Stimulated activated CD8-positive, alpha-beta memory T cell treated with anti-CD3 and anti-CD28 coated beads, Interleukin-4, amount 100 ng/mL, for 4 hours (primary cell): ENCODE measurements at places on chromosomes 13 and 19.

GRCh38 chr19:46126086-46126580, 1.6 kb upstream of the IGFL3 start:
- DNase-seq: no peak

DNA sequence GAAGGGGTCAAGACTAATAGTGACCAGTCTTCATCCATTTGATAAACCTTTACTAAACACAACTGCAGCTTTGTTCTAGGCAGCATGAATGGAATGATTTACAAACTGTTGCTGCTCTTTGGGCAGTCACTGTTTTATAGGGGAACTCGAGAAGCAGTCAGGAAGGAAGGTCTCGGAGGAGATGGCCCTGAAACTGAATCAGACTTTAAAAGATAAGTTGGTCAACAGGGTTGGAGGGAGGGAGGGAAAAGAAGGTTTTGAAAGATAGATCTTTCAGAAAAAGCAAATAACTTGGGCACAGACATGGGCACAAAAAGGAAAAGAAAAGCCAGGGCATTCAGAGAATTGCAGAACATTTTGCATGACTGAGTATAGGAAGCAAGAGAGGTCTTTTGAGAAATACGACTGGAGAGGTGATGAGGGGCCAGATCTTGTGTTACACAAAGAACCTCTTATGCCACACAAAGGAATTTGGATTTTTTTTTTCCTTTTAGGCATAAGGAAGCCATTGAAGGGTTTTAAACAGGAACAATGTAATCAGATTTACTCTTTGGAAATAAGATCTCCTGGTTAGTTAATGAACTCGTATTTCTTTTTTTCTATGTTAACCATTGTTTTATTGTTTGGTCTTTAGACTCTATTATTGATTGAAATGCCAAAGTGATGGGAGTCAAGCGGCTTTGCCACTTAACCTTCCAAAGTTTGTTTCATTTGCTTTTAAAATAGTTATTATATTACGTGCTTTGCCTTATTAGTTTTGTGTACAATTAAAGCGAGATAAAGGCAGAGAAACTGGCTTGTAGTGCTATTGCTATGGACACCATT, 37.5 kb upstream of the SACS start:
- DNase-seq: no peak

DNA sequence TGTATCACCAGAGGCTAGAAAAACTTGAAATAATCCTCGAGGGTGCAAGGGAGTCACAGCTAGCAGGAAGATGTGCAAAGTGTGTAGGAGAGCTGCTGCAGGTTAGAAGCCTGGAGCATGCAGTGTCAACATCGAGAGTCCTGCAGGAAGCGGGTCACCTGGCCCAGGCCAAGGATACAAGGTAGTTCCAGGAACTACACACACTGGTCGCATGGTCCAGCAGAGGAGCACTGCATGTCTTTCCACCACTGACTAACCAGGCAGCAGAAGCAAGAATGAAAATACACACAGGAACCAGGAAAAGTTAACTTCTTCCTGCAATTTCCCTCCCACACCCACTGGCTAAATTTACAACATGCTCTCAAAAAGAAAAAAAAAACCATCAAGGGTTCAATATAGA, 36.0 kb upstream of the MIR17HG start:
- DNase-seq: no peak

GRCh38 chr19:40663695-40664692, 26.5 kb downstream of the NUMBL start:
- no peak for DNase-seq

DNA sequence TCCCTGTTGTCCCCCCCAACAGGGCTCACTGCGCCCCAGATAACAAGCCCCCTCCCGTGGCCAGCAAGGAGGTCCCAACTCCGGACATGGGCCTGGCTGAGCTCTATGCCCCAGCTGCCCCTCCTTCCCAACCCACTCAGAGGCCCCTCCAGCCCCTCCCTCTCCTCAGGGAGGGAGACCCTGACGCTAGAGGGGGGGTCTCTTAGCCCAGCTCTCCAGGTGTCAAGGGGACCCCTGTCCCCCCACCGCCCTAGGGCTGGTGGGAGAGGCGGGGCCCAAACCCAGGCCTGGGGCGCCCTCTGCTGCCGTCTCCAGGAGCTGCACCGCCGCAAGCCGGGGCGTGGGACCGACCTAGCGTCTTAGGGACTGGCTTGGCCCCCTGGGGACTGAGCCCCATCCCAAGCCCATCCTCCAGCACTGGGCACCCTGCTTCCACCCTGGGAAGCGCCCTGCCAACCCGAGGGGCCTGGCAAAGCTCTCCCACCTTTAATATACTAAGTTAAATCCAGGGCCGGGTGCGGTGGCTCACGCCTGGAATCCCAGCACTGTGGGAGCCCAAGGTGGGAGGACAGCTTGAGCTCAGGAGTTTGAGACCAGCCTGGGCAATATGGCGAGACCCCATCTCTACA, 1.4 kb downstream of the GRIN3B start:
- peak; percentile 62 for DNase-seq

GRCh38 chr19:35300339-35300649, 8.3 kb downstream of the MAG start:
- no peak for DNase-seq

- DNase-seq: no peak
These were observed 63.8 kb downstream of the VWA8 start for GRCh38 chr13:41897126-41897525.

DNA sequence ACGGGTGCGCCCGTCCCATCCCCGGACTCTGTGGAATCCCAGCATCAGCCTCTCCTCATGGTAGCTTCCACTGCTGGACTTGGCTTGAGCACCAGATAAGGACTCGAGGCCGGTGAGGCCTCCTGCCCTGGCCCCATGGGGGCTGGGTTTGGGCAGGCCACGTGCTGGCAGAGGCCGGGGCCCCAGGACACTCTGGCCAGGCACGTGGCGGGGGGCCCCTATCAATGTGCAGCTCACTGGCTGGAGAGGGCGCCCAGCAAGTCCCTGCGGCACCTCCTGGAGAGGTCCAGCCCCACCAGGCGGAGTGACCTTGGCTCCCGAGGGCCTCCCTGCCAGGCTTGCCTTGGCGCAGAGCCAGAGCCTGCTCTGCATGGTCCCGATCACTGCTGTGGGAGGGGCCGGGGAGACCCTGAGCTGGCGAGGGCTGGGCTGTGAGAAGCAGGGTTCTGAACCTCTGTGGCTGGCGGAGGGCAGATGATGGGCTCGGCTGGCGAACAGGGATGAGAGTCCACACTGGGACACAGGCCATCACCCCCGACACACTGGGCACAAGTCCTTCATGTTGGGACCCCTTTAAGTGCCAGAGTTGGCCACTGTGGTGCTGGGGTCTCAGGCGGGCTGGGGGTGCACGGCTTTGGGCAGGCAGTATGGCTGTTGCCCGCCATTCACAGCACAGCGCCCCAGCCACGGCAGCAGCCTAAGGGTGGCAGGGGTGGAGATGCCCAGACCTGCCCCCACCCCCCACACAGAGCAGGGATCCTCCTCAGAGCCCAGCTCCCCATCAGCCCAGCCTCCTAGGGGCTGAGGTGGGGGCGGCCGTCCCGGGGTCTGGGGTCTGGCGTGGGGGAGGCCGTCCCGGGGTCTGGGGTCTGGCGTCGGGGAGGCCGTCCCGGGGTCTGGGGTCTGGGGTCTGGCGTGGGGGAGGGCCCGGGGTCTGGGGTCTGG, 19.1 kb downstream of the CEBPG start:
- no peak for DNase-seq

DNA sequence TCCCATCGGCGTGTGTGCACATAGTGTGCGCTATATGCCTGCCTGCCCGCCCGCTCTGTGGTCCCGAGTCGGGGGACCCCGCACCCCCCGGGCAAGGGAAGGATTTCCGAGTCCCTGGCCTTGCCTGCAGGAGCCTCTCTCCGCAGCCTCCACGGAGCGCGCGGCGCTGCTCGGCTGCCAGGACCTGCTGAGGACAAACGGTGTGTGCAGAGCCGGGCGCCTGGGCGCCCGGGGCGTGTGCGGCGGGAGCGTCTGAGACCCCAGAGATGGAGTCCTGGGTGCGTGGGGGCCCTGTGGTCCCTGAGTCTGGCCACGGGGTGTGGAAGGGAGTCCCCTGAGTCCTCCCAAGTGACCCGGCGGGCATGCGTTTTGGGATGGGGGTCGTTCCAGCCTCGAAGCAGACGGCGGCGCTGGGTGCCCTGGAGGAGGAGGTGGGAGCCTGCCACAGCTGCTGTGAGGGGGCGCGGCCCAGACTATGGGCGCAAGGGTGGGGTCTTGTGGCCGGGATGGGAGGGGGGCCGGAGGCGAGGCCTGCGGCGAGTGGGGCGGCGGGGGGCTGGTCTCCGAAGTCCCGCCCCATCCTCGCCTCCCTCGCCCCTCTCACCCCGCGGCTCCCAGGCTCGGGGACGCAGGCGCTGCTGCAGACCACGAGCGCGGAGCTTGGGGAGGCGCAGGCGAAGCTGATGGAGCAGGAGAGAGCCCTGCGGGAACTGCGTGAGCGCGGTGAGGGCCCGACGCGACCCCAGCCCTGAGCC, 25.3 kb downstream of the CLEC4M start:
- no peak for DNase-seq

DNA sequence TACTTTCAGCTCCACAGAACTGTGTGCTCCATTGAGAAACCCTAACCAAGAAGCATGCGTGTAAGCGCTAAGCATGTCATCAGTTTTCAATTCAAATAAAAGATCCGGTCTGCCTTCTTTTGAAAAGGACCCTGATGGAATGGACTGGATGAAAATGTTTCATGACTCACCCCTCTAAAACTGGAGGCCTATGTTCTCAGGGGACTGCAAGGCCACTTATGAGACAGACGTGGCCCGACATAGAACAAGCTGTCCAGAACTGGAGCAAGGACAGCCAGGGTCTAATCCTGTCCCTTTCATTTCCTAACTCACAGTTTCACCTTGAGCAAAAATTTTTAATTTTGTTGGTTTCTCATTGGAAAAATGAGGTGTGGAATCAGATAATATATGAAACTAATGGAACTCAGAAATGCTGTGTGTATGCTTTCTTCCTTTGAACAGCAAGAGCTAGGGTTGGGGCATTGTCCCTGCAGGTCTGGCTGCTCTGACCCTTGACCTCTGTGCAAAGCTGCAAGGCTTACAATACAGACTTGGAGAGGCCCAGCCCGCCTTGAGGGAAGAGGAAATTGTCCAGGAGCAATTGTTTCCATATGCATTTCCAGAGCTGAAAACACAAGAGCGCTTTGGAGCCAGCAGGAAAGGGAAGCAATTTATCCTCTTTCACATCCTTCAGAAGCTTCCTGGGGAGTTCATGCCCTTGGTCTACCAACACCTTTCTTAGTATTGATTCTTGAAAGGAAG, 553.4 kb upstream of the KLF12 start:
- no peak for DNase-seq

DNA sequence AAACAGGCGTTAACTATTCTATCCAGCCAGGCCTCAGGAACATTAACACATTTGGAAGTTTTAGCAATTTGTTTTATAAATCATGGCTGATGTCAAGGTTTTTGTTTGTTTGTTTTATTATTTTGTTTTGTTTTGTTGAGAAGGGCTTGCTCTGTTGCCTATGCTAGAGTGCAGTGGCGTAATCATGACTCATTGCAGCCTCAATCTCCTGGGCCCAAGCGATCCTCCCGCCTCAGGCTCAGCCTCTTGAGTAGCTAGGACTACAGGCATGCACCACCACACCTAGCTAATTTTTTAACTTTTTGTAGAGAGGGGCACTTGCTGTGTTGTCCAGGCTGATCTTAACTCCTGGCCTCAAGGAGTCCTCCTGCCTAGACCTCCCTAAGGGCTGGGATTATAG, 28.3 kb downstream of the NUP58 start:
- DNase-seq: no peak

DNA sequence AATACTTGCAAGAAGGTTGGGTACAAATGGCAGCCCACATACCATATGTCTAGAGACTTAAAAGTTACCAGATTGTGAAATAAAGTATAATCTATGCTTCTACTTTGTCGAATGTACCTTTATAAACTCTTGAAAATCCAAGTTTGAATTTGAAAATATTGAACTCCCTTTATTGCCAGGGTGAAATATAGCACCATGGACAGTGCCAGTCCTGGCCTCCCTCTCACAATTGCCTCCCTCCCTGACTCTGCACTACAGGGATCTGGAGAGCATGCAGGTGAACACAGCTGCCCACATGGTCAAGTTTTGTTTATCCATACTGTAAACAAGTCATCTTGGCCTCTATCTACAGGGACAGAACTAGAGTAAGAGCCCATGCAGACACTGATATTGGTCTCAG, 394.1 kb upstream of the SLITRK6 start:
- no peak for DNase-seq

- DNase-seq: no peak
These were observed 266.7 kb upstream of the MAB21L1 start for GRCh38 chr13:35743165-35743564.

DNA sequence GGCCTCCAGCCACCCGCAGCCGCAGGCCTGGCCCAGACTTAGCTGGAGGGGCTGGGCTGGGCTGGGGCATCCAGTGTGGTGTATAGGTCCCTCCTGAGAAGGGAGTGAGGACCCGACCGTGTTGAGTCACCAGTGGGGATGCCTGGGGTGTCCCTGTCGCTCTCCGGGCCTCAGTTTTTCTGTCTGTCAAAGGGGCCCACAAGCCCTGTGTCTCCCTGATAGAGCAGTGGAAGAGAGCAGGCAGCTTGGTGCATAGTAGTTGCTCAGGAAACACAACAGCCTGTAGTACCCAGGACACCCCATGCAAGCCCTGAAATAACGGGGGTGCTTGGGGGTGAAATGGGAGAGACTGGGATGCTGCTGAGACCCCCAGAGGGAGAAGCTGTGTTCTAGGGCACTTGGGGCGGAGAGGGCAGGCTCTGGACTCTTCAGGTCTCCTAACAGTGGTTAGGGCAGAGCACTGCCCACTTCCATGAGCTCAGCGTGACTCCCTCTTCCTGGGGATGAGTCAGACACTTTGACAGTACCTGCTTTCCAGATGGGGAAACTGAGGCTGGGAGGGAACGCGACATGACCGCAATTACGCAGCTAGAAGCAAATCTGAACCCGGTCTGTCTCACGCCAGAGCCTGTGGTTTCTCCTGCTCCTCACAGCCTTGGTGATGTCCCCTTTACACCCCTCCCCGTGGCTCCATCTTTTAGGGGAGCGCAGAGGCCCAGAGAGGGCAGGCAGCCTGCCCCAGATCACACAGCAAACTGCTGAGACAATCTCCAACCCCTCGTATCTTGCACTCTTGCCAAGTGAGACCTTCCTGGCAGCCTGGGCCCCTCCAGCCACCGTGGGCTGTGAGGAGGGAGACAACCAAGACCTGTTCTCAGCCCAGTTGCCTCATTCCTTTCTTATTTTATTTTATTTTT, 692 bp downstream of the SULT2B1 start:
- no peak for DNase-seq

DNA sequence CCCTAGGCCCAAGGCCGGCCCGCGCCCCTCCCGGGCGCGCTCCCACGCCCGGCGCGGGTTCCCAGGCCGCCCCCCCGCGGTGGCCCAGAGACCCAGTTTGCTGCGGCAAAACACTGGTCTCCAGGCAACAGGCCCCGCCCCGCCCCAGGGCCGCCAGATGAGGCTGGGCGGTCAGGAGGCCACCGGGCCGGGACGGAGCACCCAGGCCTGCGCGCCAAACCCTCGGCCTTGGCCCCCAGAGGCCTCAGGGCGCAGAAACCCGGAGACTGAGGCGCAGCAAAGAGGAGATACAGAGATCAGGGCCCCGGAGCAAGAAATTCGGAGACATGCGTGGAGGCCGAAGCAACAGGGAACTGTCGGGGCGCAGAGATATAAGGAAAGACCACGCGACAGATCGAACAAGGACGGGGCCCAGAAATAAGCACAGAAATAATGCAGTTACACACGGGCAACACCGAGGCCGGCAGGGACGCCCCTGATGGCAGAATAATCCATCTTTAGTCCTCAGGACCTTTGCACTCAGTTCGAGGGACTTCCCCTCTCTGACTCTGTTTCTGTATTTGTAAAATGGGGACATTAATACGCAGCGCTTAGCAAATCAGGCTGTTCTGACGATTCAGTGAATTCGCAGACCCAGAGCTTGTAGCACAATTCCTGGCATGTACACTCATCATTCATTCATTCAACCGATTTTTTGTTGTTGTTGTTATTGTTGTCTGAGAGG, 20.8 kb upstream of the ERCC1 start:
- peak; percentile 65 for DNase-seq
